Psoas muscle (tissue), 8 donors: ENCODE measurements at places on chromosomes 3 and 15. TPM values are rescaled to one million over a fixed set of nuclear protein-coding genes. Genes with fewer than 3 reads are reported as not detected.

GRCh38 chr15:89443581-89443980, 52.8 kb downstream of the RHCG start:
- DNase-seq, result no peak

GRCh38 chr15:68719672-68720071, 101.0 kb downstream of the ANP32A start:
- DNase-seq, result no peak

DNA sequence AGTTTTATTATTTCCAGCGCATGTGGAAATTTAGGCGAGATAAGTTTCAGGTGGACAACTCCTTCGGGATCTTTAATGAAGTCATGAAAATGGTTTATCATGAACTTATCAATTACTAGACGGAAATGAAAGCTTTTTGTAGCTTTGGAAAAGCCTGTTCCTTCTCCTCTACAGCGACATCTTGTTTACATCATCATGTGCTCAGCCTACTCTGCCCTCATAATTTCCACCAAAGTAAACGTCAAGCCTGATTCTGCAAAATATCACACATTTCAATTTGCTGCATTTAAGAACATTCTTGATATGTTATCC, 64.3 kb upstream of the CGNL1 start:
- no peak for DNase-seq

DNA sequence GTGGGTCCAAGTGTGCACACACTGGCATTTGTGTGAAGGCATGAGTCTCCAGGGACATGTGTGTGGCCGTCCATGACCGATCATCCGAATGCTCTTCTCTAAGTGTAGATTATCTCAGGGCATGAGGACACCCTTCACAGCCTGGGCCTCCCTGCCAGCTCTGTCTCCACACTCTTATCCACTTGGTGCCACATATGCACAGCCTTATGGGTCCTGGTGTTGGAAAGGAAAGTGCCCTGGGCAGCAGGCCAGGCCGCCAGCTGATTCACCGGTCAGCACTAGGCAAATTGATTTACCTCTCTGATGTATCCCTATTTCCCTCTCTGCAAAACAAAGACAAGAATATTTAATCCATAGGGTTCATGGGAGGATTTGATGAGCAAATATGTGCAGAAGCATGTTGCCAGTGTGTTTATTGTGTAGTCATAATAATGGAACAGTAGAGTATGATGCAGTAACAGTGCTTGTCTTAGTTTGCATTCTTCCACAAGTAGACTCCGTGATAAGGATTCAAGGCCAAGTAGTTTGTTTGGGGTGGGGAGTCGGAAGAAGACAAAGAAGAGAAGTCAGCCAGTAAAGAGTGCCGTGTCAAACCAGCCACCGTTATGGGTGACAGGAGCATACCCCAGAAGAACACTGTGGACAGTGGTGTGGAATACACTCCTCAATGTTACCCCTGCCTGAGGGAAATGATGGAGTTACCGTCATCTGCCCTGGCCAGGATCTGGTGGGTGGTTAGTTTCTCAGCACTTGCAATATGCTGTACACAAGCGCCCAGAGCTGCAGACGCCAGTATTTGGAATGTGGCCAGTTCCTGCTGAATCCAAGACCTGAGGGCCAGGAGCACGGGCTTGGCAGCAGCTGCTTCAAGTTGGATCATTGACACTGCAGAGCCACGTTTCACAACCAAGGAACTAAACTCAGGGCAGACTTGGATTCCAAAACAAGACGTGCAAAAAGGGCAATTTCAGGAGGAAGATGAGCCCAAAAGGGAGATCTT, 85.1 kb downstream of the MTHFS start:
- DNase-seq, result peak; percentile 54

DNA sequence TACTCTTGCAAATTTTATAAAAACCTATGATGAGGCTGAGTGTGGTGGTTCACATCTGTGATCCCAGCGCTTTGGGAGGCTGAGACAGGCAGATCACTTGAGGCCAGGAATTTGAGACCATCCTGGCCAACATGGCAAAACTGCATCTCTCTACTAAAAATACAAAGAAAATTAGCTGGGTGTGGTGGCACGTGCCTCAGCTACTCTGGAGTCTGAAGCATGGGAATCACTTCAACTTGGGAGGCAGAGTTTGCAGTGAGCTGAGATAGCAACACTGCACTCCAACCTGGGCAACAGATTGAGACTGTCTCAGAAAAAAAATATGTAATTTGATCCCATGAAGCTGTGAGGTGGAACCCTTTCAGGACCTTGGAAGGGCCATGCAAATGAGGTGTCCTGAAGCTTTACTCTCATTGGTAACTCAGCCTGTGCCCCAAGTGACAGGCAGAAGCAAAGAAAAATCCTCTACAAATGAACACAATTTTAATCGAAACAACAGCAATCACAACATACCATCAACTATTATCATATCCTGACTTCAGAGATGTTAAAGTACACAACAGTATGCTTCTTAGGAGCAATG, 84.6 kb upstream of the CDV3 start:
- DNase-seq, result no peak

EIF4G1 gene
- total RNA-seq, result 448 TPM
